ENCODE measurements at places on chromosomes 13 and 19.
A peak's percentile ranks its signal among the peaks of the same experiment; 100 is the strongest.

DNA sequence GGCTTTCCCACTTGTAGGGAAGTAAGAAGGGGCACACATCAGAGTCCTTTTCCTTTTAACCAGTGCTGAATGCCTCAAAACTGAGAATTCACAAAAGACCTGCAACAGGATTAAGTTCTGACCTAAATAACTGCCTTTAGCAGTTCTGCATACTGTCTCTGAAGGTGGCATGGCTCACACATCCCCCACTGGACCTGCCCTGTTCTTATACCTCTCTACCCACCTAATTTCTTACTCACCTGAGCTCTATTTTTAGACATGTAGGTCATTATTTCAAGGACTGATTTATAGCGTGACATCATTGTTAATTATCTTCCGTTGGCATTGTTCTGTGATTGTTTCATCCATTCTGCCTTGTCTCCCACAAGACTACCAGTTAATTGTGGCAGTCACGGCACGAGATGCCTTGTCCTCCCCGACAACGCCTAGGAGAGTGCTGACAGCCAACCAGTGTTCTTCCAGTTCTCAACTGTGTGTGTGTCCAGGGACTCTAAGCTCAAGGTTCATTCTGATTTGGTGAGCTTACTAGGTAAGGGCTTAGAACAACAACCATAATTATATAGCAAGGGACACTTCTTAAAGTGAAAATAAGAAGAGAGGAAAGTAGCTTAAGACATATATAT, 27.1 kb upstream of the UBL3 start:
- DNase-seq = no peak

GRCh38 chr19:11273296-11273695, 11.0 kb upstream of the DOCK6 start:
- no peak for DNase-seq

DNA sequence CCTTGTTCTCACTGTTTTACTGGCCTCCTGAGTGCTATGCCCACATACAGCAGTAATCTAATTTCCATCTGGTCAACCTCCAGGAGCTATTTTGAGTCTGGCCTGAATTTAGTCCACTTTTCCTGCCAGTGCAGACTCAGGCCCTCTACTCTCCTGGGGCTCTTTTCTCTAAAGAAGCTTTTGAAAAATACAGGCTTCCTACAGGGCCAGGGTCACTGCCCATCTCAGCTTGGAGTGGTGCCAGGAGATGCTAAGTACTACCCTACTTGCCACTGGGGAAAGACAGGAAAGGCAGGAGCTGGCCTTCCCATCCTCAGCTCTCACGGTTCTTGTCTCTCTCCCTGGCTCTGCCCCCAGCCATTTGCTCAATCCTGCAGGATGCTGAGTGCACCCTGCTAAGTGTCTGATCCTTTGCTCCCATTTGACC, 101.7 kb upstream of the SERP2 start:
- peak; percentile 48 for DNase-seq

DNA sequence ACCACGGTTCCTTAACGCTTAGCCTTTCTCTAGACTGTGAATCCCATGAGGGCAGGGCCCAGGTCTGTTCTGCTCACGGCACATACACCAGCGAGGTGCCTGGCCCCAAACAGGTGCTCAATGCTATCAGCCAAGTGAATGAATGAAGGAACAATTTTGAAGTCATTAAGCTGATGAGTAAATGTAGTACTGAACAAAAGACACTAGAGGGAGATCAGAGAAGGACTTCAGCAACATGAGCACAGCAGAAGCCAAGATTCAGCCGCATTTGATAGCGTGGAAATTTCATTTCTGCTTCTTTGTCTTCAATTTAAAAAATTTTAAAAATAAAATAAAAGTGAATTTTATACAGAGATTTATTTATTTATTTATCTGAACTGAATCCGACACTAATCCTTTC, 20.1 kb upstream of the MYO16 start:
- DNase-seq = no peak

DNA sequence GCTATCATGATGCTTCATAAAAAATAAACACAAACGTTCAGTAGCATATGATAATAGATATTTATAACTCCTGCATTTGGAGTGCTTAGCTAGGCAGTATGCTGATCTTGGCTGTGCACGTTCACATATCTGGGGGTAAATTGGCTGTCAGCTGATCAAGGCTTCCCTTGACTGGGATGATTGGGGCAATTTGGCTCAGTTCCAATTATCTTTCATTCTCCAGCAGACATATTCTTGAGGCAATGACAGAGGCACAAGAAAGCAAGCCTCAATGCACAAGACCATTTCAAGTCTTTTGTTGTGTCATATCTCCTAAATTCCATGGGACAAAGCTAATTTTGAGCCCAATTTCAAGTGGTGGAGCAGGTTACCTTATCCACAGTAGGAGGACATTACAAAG, 142.0 kb downstream of the DLEU7 start:
- no peak for DNase-seq

DNA sequence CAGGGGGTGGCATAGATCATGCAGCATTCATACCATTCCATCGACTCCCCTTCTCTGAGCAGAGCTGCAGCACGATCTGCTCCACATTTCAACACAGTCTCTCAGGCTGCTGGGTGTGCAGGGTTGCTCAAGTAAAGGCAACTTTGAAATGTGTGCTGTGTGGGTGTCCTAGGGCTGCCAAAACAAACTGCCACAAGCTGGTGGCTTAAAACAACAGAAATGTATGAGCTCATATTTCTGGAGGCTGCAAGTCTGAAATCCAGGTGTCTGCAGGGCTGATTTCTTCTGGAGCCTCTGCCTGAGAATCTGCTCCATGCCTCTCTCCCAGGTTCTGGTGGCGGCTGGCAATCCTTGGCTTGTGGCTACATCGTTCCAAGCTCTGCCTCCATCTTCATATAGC, 63.7 kb upstream of the WDFY2 start:
- DNase-seq = peak; percentile 14

- no peak for DNase-seq
Observed at GRCh38 chr13:40464337-40465014, 202.0 kb downstream of the FOXO1 start.

- no peak for DNase-seq
Observed at GRCh38 chr13:50951366-50951765, 41.8 kb downstream of the RNASEH2B start.

GRCh38 chr13:110215606-110216005, 91.4 kb downstream of the COL4A1 start:
- no peak for DNase-seq

GRCh38 chr19:50553134-50553703, 15.0 kb downstream of the LRRC4B start:
- DNase-seq = no peak

GRCh38 chr19:48451624-48452023, 3.8 kb upstream of the KCNJ14 start:
- DNase-seq = no peak

DNA sequence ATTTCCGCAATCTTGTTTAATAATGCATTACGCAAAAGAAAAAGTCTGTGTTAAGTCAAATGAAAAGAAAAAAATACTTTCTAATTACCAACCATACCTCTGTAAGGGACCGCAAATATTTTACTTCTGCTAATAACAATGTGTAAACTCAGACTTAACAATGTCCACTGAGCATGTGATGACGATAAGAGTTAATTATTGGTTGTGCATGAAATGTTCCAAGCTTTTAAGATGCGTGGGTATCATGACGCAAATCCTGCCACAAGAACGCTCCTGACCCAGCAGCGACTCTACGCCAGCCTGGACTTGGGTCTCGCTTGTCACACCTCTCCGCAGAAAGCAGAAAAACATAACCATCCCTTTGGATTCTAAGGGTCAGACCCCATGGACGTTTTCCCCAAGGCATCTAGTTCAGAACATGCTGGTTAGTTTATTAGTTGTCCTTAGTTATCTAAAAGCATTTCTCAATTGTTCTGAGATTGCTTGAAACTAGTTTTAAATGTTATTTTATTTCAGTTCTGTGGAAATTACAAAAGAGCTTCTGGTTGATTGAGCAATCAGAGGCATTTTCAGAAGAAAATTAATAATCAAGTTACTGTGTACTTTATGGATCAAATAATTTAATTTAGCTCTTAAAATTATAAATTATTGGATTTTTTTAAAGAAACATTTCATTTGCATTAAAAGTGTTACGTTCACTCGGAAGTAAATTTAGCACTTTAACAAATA, 779.9 kb upstream of the ARGLU1 start:
- no peak for DNase-seq

DNA sequence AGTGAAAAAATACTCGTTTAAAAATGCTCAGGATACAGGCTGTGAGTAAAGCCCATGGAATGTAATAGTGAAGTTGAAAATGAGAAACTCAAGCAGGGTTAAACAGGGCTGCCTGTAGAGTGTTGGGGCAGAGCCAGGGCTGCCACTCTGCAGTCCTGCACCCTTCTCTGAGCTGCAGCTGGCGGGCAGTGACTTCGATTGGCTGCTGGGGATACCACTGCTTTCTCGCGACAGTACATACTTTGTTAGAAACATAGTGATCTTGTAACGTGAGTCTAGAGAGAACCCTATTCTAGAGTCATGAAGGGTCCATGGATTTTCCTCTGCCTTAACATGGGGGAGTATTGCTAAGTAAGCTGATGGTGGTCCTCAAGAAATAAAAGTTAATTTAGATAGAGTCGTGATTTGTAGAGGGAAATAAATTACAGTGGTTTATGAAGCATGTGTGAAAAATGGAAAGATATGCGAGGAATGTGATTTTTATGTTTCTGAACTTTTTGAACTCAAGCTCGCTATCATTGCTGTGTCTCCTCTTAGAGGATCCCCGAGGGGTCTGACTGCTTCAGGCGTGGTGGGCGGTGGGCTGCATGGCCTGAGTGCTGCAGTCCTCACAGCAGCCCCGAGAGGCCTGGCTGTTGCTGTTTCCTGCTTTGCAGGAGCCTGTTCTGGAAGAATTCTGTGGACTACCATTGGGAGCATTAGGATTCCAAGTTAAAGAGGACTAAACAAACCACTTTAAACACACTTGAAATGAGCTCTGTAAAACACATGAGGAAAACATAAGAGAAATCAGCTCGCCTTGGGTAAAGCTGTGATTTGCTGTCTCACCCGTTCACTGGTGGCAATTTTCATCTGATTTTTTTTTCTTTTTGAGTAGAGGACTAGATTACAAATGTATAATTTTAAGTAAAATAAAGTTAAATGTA, 95.7 kb downstream of the ARHGEF7 start:
- DNase-seq = peak; percentile 67

DNA sequence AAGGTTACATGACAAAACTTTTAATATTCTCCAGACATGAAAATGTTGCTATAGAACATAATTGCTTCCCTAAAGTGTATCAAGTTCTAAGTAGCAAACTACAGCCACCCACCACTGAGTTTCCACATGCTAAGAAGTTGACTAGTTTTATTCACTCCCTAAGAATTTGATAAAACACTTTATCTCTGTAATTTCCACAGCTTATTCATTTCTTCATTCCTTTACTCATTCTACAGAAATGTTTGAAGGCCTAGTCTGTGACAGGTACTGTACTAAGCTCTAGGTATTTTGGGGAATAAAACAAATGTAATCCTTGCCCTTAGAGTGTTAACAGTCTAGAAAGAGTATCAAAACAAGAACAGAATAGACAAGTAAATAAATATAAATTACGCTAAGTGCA, 101.8 kb upstream of the DIAPH3 start:
- DNase-seq = no peak

GRCh38 chr13:57627663-57628062, 3.9 kb upstream of the PCDH17 start:
- DNase-seq = no peak

GRCh38 chr13:42466123-42466522, 107.8 kb upstream of the TNFSF11 start:
- DNase-seq = no peak

DNA sequence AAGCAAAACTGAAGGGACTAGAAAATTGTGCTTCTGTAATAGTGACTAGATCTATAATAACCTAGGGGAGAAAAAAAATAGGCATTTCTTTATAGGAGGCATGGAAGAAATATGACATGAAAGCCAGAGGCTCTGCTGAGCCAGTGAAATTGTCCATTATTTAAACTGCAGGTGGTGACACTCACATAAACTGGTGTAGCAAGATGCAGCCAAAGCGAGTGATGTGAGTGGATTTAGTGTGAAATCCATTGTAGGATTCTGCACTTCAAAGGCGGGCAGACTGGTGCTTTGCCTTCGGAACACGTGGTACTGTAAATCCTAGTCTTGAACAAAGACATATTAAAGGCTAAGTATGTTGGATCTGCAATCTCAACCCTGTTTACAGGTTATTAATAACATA, 361.9 kb downstream of the TBC1D4 start:
- DNase-seq = no peak

DNA sequence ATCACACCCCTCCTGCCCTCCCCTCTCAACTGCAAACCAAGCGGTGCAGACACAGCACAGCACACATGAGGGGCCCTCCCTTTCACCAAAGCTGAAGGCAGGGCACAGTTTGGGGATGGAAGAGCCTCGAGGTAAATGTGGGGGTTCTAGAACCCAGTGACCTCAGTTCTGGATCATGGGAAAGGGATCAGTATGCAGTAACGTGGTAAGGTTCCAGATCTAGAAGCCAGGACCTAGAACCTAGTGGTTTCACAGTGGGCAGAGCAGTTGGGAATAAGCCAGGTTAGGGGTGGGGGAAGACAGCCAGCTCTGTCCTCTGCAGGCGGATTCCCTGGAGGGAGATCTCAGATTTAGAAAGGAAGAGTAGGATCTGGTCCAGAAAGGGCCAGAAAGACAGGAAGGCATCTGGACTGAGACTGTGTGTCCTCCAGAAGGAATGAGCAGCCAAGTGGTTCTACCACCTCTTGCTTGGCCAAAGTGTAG, 3.1 kb downstream of the FTL start:
- DNase-seq = no peak

DNA sequence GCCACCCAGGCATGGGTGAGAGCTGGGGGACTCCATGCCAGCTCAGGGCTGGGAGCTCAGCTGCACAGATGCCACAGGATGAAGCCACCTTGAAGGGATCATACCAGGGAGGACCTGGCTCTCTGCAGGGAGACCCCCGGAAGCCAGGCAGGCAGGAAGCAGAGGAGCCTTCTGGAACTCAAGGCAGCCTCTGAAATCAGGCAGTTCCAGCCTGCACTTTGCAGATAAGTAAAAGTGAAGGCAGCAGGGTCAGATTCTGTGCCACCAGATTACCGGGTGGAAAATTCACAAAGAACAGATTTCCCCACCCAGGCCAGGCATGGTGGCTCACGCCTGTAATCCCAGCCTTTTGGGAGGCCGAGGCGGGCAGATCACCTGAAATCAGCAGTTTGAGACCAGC, 2.5 kb downstream of the TMEM259 start:
- no peak for DNase-seq

GRCh38 chr13:37070145-37070695, 10.7 kb upstream of the SUPT20H start:
- no peak for DNase-seq

Measured in amygdala (tissue), 56 donors.